Stimulated activated CD8-positive, alpha-beta memory T cell treated with anti-CD3 and anti-CD28 coated beads, Interleukin-4, amount 100 ng/mL, for 4 hours (primary cell): ENCODE measurements at places on chromosomes 3 and 15.

GRCh38 chr3:63921741-63922482 is 9.7 kb upstream of the SCAANT1 start:
- DNase-seq: no peak

- DNase-seq: no peak
Measured at GRCh38 chr15:36126194-36126593, 453.2 kb upstream of the CDIN1 start.

DNA sequence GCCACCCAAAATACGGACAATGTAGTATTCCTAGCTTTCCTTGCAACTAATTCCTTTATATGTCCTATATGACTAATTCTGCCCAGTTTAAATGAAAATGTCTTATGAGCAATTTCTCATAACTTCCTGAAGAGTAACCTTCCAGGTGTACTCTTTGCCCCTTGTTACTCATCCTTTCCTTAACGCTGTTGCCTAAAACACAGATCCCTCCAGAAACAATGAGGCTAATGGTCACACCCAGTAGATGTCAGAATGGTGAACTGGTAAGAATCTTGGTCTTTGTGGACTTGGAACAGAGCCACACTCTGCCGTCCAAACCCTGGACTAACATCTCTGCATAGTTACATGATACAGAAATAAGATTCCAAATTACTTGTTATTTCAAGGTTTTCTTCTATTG is 497.9 kb downstream of the IGSF11 start:
- no peak for DNase-seq

DNA sequence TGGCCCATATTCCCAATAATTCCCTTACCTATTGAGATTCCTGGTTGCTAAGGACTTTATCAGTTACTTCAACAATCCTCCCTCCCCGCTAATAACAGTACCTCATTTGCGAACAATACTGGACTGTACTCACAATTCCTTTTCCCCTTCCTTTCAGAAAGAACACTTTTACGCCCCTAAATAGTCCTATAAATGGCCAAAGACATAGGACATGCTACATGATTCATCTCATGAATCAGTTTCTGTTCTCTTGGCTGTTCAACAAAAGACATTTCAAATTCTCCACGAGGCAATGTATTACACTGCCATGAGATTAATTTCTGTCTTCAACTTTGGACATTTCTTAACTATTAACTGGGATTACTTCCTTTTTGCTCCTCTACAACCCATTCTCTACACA is 264.4 kb downstream of the TIGIT start:
- DNase-seq: no peak

- no peak for DNase-seq
Measured at GRCh38 chr3:140711390-140712035, 33.6 kb downstream of the TRIM42 start.

- no peak for DNase-seq
Measured at GRCh38 chr3:149623824-149624223, 34.0 kb downstream of the WWTR1 start.

- DNase-seq: no peak
Measured at GRCh38 chr3:69496856-69497255, 111.0 kb upstream of the FRMD4B start.

DNA sequence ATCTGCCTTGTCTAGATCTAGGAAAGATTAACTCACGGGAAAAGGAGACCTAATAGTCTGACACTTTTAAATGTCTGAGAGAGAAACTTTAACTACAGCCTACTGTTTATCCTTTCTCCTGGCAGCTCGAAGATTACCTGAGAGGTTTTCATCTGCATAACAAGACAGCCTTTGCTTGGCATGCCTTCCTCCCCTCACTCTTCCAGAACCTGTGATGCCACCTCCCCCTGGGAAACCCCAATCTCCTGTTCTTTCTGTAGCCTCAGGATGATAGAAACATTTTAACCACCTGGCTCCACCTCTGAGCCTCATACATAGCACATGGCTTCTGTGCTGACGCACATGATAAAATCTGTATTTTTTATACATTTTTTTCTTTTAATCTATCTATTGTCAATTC is 420.8 kb downstream of the CNTN6 start:
- DNase-seq: no peak

GRCh38 chr3:15355086-15355485 is 22.7 kb upstream of the SH3BP5 start:
- no peak for DNase-seq

GRCh38 chr15:27183201-27183600 is 212.2 kb downstream of the GABRG3 start:
- no peak for DNase-seq

- DNase-seq: no peak
Measured at GRCh38 chr15:71338265-71338664, 223.0 kb downstream of the THSD4 start.

DNA sequence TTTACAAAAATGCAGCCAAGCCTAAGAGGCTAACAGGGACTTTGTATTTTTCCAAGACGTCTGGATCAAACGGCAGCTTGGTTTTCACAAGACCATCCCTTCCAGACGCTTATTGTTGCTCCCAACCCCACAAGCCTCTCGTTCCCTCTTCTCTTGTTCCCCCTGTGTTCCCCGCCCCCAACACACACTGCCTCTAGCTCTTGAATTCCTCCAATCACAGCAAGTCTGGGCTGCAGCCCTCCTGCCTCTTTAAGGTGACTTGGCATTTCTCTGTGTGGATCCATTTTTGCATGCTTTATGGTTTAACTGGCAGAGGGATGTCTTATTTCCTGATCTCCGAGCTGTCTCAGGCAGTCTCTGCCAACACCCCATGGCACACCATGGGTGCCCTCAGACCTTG is 182.2 kb downstream of the ABHD5 start:
- DNase-seq: no peak

- no peak for DNase-seq
Measured at GRCh38 chr15:78800189-78800588, 11.1 kb downstream of the ADAMTS7 start.

DNA sequence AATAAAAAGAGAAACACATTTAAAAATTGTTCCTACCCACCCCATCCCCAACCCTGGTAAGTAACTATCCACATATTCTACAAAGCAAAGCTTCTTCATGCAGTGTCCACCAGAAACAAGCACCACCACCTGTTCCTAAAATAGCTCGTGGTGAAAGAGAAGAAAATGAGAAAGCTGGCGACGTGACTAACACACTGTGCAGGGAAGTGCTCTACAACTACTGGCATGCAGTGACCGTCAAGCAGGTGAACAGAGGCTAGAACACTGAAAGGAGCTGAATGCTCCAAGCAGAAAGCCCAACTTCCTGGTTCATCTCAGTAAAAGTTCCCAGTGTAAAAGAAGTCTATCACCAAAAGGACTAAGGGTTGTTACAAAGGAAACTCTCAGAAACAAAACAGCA is 80.7 kb downstream of the NR2E3 start:
- DNase-seq: no peak

GRCh38 chr3:62607287-62608029 is 234.1 kb upstream of the FEZF2 start:
- DNase-seq: no peak

DNA sequence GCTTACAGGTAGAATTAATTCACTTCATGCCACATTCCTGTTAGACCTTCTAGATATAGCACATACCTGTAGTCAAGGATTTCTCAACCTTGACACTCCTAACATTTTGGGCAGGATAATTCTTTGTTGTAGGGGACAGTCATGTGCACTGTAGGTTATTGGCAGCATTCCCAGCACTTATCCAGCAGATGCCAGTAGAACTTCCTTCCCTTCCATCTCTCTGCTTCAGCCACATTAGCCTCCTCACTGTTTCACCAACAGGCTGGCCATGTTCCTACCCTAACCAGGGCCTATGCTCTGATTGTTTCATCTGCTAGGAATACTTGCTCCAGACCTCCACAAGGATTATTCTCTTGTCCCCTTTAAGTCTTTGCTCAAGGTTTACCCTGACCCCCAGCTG is 68.0 kb upstream of the STAC start:
- no peak for DNase-seq

GRCh38 chr15:63373330-63373729 is 8.3 kb downstream of the CA12 start:
- no peak for DNase-seq

GRCh38 chr3:123457841-123458240 is 9.0 kb upstream of the ADCY5 start:
- no peak for DNase-seq

DNA sequence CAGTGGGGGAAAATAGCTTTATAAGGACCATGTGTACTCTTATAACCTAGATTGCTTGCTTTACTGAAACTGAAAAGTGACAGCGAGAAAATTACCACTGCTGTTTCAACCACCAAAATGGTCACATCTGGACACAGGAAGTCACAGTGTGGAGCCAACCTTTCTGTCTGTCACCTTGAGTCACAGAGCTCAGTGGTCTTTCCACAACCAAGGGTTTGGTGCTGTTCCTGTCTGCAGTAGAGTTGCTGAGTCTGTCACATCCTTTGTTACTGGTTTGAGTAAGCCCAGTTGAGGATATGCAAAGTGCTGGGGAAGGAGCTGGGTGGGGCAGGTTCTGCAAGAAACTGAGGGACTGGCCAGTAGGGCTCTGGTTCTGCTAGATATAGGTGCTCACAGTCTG is 139.1 kb upstream of the EIF1B start:
- no peak for DNase-seq

DNA sequence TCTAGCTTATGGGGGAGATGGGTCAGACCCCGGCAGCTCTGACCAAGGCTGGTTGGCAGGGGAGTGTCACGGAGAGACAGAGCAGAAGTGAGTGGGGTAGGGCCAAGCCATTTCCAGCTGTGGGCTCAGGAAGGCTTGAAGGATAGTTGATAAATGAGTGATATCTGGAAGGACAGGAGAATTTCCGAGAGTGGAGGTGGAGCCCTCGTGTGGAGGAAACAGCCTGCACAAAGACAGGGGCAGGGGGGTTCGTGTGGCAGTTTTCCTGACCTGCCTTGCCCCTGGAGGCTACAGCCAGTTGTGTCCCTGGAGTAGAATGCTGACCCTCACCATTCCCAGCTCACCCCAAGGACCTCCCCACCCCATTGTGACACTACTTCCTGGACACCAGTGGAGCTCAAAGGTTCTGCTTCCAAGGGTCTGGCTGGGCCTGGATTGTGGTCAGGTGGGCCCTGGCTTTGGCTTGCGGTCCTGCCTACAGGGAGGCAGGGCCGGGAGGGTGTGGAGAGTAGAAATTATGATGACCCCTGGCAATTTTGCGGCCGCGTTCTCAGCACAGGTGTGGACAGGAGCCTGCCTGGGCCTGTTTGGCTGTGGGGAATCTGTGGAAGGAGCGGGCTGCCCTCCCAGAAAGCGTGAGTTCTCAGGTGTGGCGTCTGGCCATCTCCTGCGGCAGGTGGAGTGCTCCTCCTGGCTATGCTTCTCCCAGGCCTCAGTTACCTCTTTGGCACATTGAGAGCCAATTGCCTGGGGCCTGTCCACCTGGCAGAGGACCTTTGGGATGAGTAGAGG is at the start of gene SLC22A14:
Gene SLC22A14 (plus strand): TSS at position 400 of the 792 bp plus-strand sequence. CDS start 23,733 bp downstream, outside the sequence.
- no peak for DNase-seq

DNA sequence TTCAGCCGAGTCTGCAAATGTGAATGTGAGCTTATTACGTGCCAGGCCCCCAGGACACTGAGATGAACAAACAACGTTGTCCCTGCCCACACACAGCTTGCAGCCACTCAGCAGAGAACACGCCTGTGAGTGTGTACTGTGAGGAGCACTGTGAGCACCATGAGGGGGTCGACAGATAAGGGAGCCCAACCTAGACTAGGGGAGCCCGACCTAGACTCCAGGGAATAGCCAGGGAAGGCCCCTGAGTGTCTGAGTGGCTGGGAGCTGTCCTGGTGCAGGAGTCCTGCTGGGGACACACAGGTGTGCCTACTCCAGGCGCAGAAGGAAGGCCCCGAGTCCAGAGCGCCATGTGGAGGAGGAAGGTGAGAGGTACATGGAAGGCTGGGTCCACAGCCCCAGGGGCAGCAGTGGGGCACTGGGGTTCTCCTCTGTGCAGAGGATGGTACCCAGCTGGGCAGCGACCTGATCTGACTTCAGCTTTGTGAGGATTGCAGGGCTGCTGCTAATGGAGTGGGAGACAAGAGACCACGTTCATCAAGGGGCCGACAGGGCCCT is 36.5 kb downstream of the MGLL start:
- no peak for DNase-seq

DNA sequence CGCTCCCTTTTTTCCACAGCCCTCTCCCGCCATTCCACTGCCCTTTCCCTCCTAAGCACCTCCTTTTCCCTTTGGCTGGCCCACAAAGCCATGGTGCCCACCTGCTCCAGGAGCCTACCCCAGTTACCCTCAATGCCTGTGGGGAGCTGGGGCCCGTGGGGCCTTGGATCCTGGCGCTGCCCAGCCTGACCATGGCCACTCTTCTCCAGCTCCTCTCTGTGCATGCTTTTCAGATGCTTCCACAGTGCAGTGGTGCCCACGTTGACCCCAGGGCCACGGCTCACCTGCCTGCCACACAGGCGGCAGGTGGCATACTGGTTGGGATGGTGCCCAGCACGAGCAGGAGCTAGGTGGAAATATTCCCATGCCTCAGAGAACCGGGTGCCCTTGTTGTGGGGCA is 1.5 kb downstream of the ZBED2 start:
- DNase-seq: no peak

- no peak for DNase-seq
Measured at GRCh38 chr15:69712991-69713390, 260.4 kb downstream of the RPLP1 start.

DNA sequence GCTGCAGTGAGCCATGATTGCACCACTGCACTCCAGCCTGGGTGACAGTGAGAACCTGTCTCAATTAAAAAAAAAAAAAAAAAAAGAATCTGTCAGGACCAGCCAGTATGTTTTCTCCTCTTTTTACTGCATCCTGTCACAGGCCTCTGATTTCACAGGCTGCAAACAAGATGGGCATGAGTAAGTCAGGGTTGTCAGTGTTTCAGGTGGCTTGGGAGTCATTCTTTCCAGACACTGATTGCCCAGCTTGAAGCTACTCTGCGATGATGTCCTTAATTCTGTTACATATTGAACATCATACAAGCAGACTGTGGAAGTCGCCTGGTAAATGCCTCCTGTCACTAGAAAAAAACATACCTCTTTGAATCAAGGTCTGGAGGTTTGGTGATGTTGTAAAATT is 18.8 kb downstream of the DIS3L start:
- DNase-seq: no peak

GRCh38 chr15:81163961-81164800 is 30.1 kb downstream of the CFAP161 start:
- DNase-seq: no peak

GRCh38 chr3:191366675-191367074 is 36.3 kb upstream of the UTS2B start:
- no peak for DNase-seq

DNA sequence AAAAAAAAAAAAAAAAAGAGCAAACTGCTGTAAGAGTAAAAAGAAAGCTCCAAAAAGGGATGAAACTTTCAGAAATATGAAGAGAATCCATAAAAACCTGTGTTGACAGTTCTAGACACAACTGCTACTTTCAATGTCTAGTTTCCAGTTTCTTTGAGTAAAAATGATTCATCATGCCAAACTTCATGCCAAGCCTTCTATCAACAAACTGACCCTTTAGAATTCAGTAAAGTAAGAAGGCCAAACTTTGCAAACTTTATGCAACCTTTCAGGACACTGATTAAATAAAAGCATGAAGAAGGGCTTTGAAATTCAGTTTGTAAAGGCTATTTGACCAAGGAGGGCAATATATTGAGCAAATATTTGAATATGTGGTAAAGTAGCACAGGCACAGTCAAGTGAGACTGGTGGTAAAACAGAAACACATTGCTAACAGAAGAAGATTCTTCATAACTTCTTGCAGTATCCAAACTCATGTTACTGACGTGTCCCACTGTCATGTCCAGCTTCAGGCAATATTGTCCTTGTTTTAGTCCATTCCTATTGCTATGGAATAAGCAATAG is 56.3 kb upstream of the CFAP20DC start:
- no peak for DNase-seq

- no peak for DNase-seq
Measured at GRCh38 chr3:104536715-104537114, 830.0 kb upstream of the ALCAM start.
